ENCODE measurements at places on chromosomes 2 and 18.

DNA sequence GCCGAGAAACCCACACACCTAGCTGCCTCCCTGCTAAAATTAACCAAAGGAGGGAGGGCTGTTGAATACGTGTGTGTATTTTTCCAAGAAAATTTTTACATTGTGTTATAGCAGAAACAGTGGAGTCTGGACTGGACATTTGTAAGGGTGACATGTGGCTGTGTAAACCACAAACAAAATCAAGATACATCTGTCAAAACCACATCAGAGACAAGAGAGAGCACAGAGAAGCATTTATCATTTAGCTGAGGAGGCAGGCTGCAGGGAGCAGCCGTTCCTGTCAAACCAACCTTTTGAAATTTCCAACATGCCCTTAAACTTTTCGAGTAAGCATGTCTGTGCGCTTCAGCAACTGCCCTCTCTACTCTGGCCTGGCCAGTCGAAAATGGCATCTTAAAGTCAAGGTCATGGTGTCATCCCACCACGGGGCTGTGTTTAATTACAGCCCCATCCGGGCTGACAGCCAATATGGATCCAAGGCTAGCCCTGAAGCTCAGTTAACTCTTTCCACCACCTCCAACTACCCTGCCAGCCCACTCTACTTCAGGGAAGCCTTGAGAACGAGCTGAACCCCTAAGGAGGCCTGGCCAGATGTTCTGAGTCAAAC is 8.4 kb downstream of the BCL11A start:
- no peak for DNase-seq

- DNase-seq = no peak
These were observed 26.0 kb downstream of the PLEK start for GRCh38 chr2:68391099-68391498.

DNA sequence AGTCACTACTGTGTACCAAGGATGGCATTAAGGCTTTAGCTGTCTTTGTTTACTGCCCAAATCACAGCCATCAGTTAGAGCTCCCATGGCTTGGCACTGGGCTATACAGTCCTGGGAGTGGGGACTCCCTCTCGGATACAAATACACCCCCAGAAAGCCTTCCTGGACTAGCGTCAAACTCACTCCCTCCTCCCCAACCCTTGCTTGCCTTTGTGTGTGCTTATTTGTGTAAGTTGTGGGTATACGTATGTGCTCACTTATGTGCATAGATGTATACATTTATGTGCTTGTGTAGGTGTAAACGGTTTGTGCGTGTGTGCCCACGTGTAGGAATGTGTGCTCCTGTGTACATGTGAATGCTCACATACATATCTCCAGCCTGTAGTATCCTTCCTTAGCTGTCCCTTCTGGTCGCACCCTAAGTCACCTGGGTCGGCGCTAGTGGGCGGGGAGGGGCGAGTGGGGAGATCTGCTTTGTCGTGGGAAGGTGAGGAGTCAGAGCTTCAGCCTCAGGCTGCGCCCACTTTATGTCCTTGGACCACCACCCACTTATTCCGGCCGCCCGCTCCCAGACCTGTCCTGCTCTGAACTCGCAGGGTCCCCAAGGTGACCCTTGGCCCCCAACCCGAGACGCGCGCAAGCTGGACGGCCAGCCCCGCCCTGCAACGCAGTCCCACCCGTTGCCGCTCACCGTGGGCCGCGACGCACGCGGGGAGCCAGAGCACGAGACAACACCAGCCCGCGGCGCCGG is 461 bp downstream of the PRADC1 start:
- peak; percentile 24 for DNase-seq

- no peak for DNase-seq
These were observed 46.2 kb downstream of the IKZF2 start for GRCh38 chr2:213105212-213105611.

DNA sequence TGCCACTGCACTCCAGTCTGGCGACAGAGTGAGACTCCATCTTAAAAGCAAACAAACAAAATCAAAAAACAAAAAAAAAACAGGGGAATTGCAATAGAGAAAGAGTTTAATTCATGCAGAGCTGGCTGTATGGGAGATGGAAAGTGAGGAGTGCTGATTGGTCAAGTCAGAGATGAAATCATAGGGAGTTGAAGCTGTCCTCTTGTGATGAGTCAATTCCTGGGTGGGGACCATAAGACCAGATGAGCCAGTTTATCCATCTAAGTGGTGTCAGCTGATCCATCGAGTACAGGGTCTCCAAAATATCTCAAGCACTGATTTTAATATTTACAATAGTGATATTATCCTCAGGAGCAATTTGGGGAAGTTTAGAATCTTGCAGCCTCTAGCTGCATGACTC is 45.3 kb downstream of the FRZB start:
- DNase-seq = no peak

GRCh38 chr2:172394002-172394401 is 33.4 kb upstream of the ITGA6 start:
- DNase-seq = no peak

DNA sequence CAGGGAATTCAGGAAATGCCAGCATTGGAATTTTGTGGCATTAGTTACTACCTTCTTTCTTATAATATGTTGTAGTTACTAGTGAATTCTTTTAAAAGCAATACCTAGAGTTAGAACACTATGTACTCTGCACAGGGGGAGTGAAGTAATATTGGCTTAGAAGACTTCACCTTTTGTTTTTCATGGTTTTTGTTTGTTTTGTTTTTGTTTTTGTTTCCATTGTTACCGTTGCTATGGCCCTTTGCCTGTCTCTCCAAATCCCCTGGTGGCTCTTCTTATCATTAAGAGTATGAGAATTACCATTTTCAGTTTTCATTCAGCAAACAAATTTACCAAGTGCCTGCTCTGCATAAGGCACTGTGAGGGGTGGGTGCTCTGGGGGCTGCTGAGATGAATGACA is 160.1 kb downstream of the HAUS1 start:
- no peak for DNase-seq

- peak; percentile 94 for DNase-seq
These were observed 33.3 kb upstream of the KLF11 start for GRCh38 chr2:10009811-10010781.

- DNase-seq = no peak
These were observed 79.4 kb upstream of the FOSL2 start for GRCh38 chr2:28313220-28313784.

DNA sequence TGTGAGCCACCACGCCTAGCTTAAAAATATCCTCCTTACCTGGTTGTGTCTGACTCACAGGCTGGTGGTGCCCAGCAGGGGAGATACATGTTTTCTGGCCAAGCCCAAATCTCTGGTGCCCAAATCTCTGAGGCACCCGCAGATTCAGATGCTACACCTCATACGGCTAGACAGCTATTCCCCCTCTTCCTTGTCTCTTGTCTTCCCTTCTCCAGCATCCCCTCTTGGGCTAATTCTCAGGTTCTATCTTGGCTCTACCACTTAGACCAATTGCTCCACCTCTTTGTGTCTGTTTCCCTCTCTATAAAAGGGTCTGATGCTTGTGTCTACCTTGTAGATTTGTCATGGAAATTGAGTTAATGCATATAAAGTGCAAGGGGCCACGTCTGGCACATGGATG is 13.4 kb downstream of the LAMA3 start:
- DNase-seq = no peak

GRCh38 chr18:55252053-55252675 is 292.9 kb upstream of the CCDC68 start:
- no peak for DNase-seq

DNA sequence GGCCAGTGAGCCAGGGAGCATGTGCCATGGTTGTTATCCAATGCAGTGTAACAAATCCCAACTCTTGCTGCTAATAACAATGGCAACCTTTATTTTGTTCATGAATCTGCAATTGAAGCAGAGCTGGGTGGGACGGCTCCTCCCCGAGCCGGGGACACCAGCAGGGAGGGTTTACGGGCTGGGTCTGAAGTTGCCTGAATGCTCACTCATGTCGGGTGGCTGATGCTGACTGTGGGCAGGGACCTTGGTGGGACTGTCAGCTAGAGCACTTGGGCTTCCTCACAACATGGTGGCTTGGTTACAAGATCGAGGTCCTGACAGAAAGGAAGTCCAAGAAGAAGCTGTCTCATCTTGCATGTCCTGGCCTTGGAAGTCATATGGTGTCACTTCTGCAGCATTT is 264.5 kb downstream of the NDUFA10 start:
- no peak for DNase-seq

DNA sequence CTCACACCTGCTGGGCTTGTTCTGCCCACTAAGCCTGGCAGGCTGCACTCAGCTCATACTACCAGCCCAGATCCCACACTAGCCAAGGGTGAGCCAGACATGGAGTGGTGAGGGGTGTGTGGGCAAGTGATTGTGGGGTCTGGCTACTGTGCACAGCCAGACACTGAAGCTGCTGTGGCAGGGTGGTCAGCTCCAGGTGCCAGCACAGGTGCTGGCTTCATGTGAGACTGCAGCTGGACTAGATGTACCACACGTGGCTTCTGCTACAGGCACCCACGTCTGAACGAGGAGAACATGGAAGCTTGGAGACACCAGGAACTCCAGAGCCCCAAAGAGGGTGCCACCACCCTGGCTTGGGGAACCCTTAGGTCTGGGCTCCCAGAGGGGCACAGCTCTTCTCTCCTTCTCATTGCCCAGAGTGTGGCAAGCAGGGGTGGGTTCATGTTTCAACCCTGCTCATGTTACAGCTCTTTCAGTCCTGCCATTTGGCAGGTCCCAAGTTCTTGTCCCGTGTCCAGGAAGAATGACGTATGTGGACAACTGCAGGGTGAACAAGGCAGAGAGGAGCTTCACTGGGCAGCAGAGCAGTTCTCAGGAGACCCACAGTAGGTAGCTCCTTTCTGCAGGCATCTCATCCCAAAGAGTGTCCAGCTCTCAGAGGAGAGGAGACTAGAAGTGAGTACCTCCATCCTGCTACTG is 1624.2 kb upstream of the TMEFF2 start:
- no peak for DNase-seq

GRCh38 chr2:160354677-160355076 is 138.9 kb downstream of the RBMS1 start:
- no peak for DNase-seq

DNA sequence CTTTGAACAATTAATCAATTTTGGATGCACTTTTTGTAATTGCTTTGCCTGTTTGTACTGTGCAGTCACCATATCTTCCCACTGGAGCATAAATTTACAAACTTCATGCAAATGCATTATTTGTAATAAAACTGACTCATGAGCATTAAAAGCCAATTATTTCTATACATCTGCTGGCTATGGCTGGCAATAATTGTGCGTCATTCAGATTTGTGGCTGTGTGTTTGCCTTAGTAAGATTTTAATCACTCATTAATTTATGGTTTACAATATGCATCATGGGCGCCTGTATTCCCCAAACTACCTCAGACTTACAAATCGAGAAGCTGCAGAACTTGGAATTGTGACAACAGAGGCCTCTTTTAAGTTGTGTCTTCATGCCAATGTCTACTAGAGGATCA is 132.4 kb upstream of the TRIB2 start:
- no peak for DNase-seq

DNA sequence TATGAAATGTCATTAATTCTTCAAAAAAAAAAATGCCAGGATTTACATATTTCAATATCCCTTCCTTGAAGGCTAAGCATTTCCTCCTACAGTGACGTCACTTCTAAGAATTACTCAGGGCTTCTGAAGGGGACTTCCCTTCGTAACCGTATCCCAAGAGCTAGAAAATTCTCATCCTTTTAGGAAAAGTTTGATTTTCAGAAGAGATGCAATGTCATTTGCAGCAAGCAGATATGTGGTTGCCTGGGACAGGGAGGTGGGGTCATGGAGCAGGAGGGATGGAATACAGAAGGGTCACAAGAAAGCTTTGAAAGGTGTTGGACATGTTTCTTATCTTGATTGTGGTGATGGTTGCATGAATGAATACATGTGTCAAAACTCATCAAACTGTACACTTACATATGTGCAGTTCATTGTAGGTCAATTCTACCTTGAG is 97.0 kb upstream of the ATL2 start:
- DNase-seq = no peak

- DNase-seq = peak; percentile 33
These were observed 305.5 kb downstream of the PTPRM start for GRCh38 chr18:7872569-7872968.

DNA sequence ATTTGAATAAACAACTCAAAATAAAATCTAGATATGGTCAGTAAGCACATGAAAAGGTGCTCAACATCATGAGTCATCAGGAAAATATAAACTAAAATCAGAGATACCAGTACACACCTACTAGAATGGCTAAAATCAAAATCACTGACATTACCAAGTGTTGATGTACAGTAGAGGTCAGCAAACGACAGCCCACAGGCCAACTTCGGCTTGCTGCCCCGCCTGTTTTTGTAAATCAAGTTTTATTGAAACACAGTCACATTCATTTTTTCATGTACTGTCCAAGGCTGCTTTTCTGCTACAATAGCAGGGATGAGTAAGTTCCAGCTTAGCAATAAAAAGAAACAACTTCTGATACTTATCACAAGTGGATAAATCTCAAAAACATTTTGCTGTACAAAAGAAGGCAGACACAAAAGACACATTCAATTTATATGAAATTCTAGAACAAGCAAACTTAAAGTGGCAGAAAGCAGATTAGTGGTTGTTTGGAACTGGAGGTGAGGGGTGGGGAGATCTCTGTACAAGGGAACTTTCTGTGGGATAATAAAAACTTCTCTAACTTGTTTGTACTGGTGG is 32.1 kb downstream of the TRAK2 start:
- DNase-seq = no peak

DNA sequence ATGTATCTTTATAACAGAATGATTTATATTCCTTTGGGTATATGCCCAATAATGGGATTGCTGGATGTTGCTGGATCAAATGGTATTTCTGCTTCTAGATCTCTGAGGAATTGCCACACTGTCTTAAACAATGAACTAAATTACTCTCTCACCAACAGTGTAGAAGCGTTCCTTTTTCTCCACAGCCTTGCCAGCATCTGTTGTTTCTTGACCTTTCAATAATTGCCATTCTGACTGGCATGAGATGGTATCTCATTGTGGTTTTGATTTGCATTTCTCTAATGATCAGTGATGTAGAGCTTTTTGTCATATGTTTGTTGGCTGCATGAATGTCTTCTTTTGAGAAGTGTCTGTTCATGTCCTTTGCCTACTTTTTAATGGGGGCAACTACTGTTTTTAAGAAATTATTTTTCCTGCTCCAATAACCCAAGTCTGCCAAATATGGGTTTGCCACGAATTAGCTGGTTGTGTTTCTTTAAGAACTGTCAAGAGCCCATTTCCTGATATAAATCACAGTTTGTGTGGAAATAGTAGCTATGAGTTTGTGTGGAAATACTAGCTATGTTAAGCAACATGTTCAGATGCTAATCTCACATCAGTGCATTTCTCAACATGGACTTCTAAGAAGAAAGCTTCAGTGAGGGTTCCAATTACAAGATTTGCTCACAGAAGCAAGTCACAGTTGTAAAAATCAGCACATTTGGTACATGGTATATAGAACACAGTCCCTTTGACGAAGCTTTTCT is 259.4 kb downstream of the ANAPC1 start:
- no peak for DNase-seq

DNA sequence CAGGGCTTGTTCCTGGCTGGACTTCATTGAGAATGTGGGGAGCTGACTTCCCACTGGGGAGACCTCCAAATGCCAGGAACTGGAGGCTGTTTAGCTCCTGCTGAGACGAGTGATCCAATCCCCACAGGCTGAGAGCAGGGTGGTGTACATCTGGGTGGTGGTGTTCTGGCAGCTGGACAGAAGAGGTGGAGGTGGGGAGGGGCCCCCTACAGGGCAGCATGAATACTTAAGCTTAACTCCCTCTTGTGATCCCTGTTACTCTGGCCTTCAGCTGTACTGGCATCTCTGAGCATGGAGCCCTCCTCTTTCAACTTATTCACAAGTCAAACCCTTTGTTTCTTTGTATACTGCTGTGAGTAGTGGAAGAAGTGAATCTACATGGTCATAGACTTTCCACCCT is 167.8 kb upstream of the LYPD1 start:
- no peak for DNase-seq
